ENCODE measurements at places on chromosomes 1 and 21.

GRCh38 chr1:201112173-201112731, at the start of gene CACNA1S:
Gene CACNA1S (minus strand): TSS chr1:201112426. CDS start chr1:201112339, 87 bp downstream.
- DNase-seq, result no peak

- DNase-seq, result peak; percentile 87
Observed at GRCh38 chr1:94045465-94046056, 75.4 kb downstream of the ABCA4 start.

GRCh38 chr1:49190138-49190537, 413.4 kb upstream of the BEND5 start:
- no peak for DNase-seq

DNA sequence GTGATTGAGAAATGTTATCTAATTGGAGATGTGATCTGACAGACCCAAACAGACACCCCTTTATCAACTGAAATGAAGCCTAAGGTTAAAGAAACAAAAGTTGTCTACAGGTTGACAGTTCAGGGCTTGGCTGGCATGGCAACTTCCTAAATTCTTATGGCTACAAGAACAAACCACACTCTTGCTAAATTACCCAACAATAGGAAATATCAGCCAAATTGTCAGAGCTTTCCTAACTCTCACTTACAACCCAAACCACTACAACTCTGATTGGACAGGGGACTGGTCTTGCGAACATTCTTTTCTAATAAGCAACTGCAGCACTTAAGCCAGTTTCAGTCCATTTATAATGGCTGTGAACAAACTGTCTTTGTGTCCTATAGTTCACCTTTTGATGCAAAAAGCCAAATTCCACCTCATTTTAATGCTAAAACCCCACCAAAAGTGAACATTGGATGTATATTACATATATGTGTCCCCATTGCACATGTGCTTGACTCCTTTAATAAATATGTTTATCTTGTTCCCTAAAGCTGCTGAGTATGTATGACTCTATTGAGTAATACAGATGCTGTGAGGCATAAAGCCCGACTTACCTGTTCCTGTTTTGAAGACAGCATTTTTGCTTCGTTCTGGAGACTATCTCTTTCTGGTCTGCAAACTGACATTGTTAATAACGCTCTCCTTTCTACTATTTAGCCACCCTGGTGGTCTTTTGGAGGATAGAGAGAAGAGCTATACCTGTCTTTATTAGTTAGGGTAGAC, 101.3 kb upstream of the HMCN1 start:
- no peak for DNase-seq

- DNase-seq, result no peak
Observed at GRCh38 chr1:19635646-19636045, 8.5 kb upstream of the NBL1 start.

Data from urothelium cell line (cell line).